ENCODE measurements at places on chromosomes 16 and 17. TPM values are rescaled to one million over a fixed set of nuclear protein-coding genes. Genes with fewer than 3 reads are reported as not detected.

DNA sequence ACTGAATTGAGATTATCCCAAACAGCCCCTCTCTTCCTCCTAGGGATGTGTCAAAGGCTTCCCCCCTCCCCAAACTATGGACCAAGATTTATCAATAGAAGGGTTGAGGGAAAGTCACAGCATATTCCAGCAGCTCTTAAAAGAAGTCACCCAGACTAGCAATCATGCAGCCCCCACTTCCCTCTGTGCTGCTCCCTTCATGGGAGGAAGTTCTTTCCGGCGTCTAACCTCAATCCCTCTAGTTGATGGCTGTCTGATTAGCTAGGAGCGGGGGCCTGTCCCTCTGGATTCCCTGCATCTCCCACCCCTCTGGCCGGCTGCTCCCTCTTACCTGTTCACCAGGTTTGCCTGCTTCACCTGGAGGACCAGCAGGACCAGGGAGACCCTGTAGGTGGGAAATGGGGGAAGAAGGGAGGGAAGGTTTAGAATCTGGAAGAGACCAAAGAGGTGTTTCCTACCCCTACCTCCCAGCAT, 9.2 kb downstream of the COL1A1 start:
- no peak for DNase-seq

GRCh38 chr17:45848868-45849535, 4.3 kb downstream of the SPPL2C start:
- DNase-seq: no peak

MT1A gene
- not detected for total RNA-seq

GRCh38 chr17:30310562-30310961, 18.8 kb upstream of the BLMH start:
- no peak for DNase-seq

DNA sequence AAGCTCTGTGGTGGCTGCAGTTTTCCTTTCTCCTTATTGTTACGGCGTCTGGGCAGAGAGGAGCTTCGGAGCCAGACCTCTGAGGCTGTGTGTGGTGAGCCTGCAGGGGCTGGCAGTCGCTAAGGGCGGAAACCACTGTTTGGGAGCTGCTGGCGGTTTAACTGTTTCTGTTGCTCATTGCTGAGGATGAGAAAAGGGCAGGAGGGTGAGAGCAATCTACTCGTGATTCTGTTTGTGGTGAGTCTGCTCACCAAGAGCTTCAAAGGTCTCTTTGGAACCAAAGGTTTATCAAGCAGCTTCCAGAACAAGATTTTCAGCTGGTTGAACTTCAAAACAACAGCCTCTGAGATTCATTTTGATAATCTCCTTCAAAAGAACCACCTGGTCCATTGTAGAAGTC, 143.9 kb downstream of the ANKFN1 start:
- DNase-seq: no peak

ACLY gene
- total RNA-seq: 175 TPM

DNA sequence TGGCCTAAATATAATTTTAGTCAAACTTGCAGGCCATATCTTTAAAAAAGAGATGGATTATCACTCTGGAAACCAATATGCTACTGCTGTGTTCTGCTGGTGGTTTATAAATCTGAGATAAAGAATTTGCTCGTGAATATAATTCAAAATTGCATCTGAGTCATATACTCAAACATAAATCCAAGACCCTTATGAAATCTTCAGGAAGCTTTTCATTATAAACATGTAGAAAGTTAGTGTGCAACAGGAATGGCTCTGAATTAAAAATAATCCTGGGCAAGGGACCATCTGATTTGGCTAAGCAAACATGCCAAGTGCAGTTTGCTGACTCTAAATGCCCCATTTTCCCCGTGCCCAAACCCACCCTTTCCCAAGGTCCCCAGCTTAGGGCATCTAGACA, 57.3 kb downstream of the TEX2 start:
- no peak for DNase-seq

CCL7 gene
- total RNA-seq: not detected

DNA sequence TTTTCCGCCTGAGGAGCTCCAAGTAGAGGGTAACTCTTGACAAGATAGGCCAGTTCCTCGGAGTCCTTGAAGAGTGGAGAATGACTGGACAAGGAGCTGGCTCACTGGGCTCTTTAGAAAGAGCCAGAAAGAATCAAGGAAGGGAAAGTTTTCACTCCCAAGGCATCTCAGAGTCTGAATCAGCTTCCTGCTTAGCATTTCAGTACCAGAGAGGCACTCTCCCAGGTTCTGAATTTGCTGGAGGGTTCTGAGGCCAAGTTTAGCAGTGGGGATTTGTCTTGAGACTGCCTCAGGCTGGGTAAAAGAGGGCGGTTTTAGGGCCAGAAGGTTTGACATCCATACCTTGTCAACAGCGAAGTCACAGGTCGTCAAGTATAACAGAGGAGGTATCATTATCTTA, 25.5 kb downstream of the GP2 start:
- no peak for DNase-seq

DNA sequence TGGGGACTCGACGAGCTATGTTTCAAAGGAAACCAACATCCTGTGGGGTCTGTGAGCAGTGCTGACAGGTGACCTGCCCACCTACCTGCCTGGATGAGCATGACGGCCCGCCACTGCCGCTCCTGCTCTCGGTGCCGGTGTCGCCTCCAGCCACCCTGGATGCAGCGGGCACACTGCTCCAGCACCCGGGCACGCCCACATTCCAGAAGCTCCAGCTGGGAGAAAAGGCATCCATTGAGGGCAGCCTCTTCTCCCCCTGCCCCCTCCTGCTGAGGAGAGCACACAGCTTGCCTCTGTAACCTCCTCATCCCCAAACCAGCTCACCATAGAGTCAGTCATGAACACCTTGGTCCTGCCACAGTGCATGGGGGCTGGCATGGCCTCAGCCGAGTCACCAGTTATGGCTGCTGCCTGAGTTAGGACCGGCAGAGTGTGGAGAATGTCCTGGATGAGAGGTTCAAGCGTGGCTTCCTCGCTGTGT, 14.3 kb downstream of the ZNHIT3 start:
- no peak for DNase-seq

DNA sequence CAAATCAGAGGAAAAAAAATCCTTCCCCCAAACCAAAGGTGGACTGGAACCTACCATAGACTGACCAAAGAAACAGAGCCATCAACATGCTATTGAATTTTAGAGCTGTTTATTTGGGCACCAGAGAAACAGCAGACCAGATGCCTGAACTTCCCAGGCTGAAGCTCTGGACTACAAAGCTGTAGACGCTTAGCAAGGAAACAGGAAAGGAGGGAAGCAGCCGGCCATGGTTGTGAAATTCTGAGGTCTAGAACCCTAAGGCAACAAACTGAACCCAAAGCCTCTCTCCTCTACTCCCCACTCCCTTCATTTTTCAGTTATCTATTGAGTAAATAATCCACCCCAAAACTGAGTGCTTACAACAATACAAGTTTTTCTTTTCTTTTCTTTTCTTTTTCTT, 45.4 kb upstream of the MEIOC start:
- DNase-seq: no peak

GRCh38 chr17:28957277-28957991, 6.1 kb upstream of the PHF12 start:
- no peak for DNase-seq

DNA sequence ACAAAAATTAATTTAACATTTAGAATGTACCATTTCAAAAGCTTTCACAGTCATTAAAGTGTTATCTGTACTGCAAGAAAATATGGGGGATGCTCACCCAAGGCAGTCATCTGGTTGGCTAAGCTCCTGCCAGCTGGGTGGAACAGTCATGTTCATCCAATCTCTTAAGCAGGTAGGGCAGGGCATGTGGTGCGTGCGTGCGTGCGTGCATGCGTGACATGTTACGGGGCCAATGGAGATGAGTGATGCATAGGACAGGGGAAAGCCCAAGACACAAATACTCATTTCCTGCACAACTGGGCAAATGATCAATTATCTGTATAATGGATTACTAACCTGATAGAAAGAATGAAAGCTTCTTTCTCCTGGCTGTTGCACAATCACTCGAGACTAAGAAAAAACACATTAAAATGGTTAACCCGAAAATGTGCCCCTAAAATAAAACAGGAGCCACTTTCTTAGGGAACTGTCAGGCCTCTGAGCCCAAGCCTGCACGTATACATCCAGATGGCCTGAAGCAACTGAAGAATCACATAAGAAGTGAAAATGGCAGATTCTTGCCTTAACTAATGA, 104.4 kb downstream of the MYO1D start:
- DNase-seq: no peak

GRCh38 chr16:80274576-80275191, 266.1 kb upstream of the DYNLRB2 start:
- no peak for DNase-seq

DNA sequence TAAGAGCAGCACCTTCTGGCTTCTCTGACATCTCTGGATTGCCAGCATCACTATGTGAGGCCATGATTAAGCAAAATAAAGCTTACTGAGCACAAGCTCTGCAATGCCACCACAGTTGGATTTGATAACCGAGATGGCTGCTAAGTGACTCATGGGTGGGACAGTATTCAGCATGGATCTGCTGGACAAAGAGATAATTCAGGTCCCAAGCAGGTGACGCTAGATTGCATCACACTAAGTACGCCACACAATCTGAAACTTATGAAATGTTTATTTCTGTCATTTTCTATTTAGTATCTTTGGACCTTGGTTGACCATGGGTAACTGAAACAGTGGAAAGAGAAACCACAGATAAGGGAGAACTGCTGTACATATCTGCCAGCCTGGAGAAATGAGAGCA, 27.4 kb downstream of the CDRT15 start:
- DNase-seq: no peak

- DNase-seq: peak; percentile 25
Observed at GRCh38 chr16:87186446-87186845, 130.7 kb downstream of the C16orf95 start.

- DNase-seq: no peak
Observed at GRCh38 chr16:5506021-5506420, 408.4 kb upstream of the EEF2KMT start.

RAB11FIP4 gene
- total RNA-seq: 4.1 TPM

GRCh38 chr16:30649725-30650368, 913 bp upstream of the PRR14 start:
- DNase-seq: no peak

GRCh38 chr16:1090620-1091587, 5.1 kb downstream of the C1QTNF8 start:
- no peak for DNase-seq

- peak; percentile 89 for DNase-seq
Observed at GRCh38 chr16:12398029-12398682, 405.5 kb downstream of the CPPED1 start.

KRTAP3-2 gene
- total RNA-seq: not detected

DNA sequence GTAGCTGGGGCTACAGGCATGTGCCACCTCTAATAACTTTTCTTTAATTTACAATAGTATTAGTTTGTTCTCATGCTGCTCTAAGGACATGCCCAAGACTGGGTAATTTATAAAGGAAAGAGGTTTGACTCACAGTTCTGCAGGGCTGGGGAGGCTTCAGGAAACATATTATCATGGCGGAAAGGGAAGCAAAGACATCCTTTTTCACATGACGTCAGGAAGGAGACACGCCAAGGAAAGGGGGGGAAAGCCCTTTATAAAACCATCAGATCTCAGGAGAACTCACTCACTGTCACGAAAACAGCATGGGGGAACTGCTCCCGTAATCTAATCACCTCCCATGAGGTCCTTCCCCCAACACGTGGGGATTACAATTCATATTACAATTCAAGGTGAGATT, 18.3 kb downstream of the IL4R start:
- DNase-seq: no peak

RSKR gene
- 34.6 TPM for total RNA-seq

DNA sequence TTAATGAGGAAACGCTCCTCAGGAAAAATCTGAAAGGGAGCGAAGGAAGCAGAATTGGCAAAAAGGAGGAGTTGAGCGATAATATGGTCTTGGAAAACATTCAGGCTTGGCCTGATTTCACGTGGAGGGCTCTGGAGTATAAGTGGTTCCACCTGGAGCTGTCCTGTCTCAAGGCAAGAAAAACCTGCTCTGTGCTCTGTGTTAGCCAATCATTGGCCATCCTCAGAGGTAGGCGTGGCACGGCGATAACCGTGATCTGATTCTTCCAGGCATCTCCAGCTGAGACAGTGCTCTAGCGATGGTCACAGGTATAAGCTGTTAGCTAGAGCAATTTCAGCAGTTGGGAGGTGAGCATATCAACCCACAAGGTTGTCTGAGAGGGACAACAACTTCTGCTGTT, 450.5 kb upstream of the MAF start:
- DNase-seq: no peak

DNA sequence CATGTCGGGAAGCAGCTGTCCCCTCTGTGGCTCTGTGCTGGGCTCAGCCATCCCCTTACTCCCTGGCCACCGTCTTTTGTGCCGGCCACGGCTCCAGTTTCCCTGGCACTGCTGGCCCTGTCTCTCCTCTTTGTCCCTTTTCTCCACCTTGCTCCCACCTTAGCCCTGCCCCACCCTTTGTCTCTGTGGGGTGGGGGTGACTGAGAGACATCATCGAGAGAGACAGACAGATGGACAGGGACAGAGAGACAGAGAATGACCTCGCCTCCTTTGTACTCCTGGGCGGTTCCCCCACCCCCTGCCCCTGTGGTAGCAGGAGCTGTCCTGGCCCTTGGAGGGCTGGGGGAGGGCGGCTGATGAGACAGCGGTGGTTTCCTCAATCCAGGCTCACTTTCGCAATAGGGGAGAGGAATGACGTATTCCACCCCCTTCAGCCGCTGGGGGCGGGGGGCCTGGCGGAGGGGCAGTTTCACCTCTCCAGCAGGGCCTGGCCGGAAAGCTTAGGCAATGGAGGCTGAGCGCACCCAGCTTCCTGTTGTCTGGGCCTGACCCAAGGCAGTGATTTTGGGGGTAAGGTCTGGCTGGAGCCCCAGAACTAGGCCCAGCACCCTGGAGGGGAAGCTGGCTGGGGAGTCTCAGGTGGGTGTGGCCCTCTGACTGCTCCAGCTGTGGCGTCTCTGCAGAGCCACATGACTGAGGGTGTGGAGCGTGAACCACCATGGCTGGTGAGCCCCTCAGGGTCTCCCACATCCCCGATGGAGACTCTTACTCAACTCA, 7.3 kb downstream of the FMNL1 start:
- DNase-seq: peak; percentile 42

GRCh38 chr17:75639771-75640555, 6.7 kb downstream of the SMIM5 start:
- no peak for DNase-seq

GRCh38 chr16:4664538-4665418, 28.6 kb upstream of the NUDT16L1 start:
- no peak for DNase-seq

KIFC3 gene
- total RNA-seq: 198 TPM

GRCh38 chr17:81976332-81977210, 858 bp upstream of the ASPSCR1 start:
- no peak for DNase-seq
